ENCODE measurements at places on chromosomes 6 and 20.

GRCh38 chr6:109795994-109796555, 105.0 kb downstream of the FIG4 start:
- DNase-seq = no peak

- no peak for DNase-seq
These were observed 41.0 kb downstream of the MOCS1 start for GRCh38 chr6:39893286-39893685.

GRCh38 chr6:138988469-138988834, 399 bp upstream of the REPS1 start:
- DNase-seq = no peak

GRCh38 chr20:15146948-15147347, 809.5 kb upstream of the FLRT3 start:
- no peak for DNase-seq

- no peak for DNase-seq
These were observed 41.2 kb downstream of the SLX4IP start for GRCh38 chr20:10476319-10476724.

GRCh38 chr6:119034827-119035458, 43.5 kb downstream of the FAM184A start:
- DNase-seq = no peak

GRCh38 chr20:38270869-38271605, 10.5 kb upstream of the KIAA1755 start:
- DNase-seq = no peak

DNA sequence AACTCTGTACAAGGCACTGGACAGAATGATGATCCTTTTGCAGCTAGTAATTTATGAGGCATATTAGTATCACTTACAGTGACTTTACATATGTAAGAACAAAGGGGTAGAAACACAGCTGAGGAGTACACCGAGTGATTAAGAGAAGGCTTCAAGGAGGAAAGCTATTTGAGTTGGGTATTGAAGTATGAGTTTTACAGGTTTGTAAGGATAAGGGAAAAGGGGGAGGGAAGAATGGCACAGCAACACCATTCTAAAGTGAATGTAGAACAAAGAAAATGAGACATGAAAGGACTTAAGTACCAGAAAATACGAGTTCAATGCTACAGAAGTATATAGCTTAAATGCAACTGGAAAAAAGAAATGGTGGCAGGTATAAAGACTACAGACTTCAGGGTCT, 5.5 kb downstream of the CDK19 start:
- no peak for DNase-seq

DNA sequence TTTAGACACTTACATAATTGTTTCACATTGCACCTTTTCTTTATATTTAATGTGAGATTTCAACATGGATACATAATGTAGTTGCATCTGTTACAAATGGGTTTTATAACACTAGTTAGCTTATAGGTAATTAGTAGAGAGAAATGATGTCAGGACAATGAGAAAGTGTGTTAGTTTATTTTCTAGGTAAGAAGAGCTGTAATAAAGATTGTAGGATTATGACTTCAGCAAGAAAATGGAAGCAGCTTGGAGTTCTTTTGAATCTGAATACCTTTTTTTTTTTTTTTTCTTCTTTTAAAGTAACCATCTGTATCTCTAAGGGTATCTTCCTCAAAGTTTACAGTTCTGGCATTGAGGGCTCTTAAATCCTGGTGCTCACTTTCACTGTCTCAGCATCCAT, 35.3 kb downstream of the CD2AP start:
- no peak for DNase-seq

- DNase-seq = no peak
These were observed 29.1 kb upstream of the SCRT2 start for GRCh38 chr20:704726-705125.

GRCh38 chr6:100987556-100987955, 106.4 kb upstream of the ASCC3 start:
- DNase-seq = no peak

DNA sequence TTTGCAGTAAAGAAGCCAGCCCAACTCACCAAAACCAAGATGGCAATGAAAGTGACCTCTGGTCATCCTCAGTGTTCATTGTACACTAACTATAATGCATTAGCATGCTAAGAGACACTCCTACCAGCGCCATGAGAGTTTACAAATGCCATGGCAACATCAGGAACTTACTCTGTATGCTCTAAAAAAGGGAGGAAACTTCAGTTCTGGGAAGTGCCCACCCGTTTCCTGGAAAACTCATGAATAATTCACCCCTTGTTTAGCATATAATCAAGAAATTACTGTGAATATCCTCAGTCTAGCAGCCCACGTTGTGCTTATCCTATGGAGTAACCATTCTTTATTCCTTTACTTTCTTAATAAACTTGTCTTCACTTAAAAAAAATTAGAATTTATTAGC, 19.4 kb upstream of the TRERF1 start:
- DNase-seq = no peak

- DNase-seq = no peak
These were observed 480.2 kb upstream of the CHD6 start for GRCh38 chr20:42098418-42098817.

DNA sequence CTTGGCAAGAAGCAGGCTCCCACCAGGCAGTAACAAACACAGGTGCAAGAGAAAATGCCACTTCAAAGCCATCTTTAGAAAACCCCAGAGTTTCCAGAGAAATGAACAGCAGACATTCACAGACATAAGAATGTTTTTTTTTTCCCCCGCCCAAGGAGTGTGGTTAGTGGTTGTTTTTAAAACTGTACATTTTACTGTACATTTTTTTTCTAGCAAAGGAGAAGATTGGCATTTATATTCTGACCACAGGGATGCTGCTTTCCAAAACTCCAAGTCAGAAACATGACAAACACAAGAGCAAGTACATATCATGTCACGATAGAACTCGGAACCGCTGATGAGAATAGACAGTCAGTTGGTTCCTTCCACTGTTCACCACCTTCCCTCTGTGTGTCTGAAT, 197.9 kb downstream of the LRFN2 start:
- no peak for DNase-seq

GRCh38 chr6:78340755-78341154, 526.6 kb upstream of the IRAK1BP1 start:
- no peak for DNase-seq

All from pancreas (tissue), 10 donors.